Left ventricle myocardium superior (tissue), 1 donor: ENCODE measurements at places on chromosomes 6 and 20. TPM values are rescaled to one million over a fixed set of nuclear protein-coding genes. Genes with fewer than 3 reads are reported as not detected.

DNA sequence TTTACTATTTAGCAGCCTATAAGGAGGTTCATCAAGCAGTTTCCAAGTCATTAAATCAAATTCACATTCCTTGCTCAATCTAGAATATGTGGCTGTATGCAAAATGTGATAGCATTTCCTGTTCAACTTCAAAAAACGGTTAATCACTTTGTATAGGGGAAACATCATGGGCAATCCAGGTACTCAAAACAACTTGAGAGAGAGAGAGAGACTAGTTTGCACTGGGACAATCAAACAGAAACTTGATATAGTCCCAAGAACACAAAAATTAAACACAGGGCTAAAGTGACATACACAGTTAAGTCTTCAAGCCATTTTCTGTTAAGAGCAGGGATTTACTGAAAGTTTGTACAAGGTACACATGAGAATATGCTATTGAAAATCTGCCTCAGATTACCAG, 7.4 kb downstream of the CPNE1 start:
- no peak for DNase-seq

The ACSS1 gene
- 164 TPM for total RNA-seq

The ARMH2 gene
- not detected for total RNA-seq

DNA sequence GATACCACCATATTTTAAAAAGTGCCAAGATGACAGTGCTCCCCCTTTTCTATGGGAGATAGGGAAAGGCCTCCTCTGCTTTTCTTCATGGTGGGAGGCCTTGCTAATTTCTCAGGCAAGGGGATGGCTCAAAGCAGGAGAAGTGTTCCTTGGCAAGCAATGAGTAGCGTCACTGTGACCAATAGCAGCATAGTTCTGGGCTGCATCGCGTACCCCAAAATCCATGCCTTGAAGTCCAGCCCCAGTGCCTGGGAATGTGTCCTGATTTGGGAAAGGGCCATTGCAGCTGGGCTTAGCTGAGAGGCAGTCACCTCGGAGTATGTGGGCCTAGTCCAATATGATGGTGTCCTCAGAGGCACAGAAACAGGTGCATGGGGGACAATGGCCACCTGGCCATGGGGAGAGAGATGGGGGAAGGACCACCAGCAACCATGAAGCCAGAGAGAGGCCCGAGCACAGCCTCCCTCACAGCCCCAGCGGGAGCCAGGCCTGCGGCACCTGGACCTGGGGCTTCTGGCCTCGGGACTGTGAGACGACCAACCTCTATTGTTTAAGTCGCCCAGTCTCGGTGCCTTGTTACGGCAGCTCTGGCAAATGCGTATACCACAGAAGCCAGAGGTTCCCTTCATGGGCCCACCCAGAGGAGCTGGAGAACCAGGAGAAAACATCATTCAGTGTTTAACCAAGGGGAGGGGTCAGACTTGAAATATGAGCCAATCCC, 153.1 kb upstream of the RPS6KA2 start:
- DNase-seq: no peak

DNA sequence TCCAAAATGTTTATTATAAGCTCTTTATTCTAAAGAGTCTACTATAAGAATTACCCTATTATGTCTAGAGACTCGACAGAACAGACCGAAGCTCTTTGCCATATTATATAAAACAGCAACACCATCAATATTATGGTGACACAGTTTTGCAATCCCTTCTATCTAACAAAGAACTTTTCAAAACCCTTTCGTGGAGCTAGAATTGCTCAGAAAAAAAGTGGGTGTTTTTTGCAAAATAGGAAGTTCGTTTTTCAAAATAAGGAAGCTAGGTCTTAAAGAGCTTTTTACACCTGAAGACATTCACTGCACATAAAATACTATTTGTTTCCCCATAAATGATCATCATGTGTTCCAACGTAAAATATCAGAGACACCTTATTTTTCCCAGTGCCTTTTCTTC, 240.0 kb downstream of the FOXC1 start:
- no peak for DNase-seq

- DNase-seq: no peak
These were observed 54.6 kb upstream of the ECHDC1 start for GRCh38 chr6:127397729-127398630.

DNA sequence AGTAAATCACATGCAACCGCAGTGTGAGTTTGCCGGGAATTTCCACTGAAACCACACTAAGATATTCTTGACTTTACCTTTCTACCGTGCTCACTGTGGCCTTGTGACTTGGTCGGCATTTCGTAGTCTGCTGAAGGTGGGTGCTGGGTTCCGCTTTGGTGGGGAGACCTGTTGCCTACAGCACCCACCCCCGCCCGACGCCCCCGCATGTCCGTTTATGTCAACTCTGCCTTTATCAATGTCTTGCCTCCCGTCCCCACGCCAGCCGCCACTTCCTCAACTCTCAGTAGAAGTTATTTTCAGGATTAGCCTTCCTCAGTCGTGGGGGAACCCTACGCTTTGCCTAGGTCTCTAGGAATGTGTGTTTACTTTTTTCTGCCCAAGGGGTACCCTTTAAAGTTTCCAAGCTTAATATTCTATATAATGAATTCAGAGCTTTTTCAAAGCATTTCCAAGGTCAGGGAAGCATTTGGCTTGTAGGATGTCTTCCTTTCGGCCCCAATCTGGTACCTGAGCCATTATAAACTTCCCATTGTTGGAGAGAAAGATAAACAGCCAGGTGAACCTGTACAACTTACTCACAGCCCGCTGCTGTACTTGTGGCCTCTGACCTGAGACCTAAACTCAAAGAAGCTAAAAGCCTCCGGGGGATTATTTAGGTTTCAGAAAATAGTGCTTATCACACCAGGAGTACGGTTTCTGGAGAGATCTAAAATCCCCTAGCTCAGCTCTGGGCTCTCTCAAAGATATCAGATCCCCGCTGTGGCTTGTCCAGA, 54.2 kb downstream of the TBC1D7 start:
- DNase-seq: no peak
